Glutamatergic neuron (in vitro differentiated cells): ENCODE measurements at places on chromosomes 1 and 21. TPM values are rescaled to one million over a fixed set of nuclear protein-coding genes. Genes with fewer than 3 reads are reported as not detected.
A peak's percentile ranks its signal among the peaks of the same experiment; 100 is the strongest.

DNA sequence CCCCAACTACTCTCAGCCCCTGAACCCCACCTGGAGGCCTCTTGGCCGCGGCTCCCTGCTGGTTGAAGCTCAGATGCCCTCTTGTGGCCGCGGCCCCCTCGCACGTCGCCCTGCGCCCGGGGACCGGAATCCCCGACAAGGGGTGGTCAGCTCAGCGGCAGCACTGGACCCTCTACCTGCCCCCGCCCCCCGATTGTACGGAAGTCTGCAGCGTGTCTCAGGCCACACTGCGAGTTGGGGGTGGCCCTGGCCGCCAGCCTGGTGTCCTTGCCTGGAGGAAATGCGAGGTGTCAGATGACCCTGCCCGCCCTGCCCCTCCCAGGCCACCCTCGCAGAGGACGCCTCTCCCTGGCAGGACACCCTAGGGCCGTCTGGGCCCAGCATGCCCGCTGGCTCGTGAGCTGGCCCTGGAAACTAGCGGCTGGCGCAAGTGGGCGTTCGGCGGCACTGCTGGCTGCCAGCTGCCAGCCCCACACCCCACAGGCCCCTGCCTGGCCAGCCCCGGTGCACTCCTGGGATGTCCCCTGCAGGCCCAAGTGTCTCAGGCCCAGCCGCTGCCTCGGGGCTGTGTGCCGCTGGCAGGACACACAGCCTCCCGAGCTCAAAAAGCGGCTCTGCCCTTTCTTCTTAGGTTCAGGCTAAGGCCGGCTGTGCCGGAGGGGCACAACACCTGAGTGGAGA, 60.8 kb downstream of the EDN2 start:
- no peak overlapping the region for H3K4me3 ChIP-seq
- peaks cover 4% of the 10 kb centered on the region for H3K4me1 ChIP-seq
- H3K27me3 ChIP-seq: peaks cover 4% of the 10 kb centered on the region
- no peak overlapping the region for H3K27ac ChIP-seq
- H3K36me3 ChIP-seq: no peaks in the 10 kb centered on the region

DNA sequence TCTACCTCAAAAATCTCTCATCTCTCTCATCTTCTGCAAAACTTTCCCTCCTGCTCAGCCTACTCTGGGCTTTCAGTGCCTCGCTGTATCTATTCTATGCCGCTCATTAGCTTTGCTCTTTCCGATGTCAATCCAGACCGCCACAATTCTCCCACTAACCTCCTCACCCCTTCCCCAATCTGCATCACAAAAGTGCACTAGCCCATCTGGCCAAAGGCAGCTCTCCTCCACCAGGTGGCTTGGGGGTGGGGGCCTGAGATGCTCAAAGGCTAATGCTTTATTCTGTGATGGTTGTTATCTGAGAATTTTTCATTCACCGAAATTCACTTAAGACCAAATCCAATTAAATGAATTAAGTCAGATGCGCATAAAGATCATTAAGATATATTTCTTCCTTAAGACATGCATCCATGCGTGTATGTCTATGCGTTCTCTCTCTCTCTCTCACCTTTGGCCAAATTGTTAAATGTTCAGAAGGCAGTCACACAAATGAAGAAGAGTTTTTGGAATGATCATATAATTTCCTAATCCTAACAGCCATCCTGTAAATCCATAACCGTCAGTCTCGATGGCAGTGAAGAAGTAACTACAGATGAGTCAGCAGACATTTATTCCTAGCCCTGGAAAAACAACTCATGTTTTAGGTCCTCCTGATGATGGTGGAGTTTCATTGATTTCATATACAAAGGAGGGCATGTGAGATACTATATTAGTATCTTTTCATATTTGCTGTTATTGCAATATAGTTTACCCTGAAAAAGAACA, 111.3 kb downstream of the C1orf21 start:
- no peak overlapping the region for H3K4me3 ChIP-seq
- H3K27ac ChIP-seq: no peak overlapping the region
- no peaks in the 10 kb centered on the region for H3K36me3 ChIP-seq
- peaks cover 27% of the 10 kb centered on the region for H3K4me1 ChIP-seq
- H3K27me3 ChIP-seq: peaks cover 3% of the 10 kb centered on the region
- peak; percentile 61 for DNase-seq

GCSAML gene
- not detected for total RNA-seq

CFAP141 gene
- not detected for total RNA-seq

DNA sequence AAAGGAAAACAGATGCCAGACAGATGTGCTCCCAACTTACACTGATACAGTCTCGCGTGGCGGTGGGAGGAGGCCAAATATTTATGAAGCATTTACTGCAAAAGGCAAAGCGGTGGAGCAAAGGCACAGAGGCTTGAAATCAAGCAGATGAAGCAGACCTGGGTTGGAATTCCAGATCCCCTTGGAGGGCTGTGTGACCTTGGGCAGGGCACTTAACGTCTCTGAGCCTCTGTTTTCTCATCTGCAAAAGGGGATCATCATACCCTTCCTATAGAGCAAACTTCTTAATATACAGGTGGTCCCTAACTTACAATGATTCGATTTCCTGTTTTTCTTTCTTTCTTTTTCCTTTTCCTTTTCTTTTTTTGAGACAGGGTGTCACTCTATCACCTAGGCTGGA, 54.1 kb downstream of the IGSF21 start:
- H3K27me3 ChIP-seq: peaks cover 12% of the 10 kb centered on the region
- no peak overlapping the region for H3K27ac ChIP-seq
- no peaks in the 10 kb centered on the region for H3K36me3 ChIP-seq
- peaks cover 3% of the 10 kb centered on the region for H3K4me1 ChIP-seq
- DNase-seq: no peak
- H3K4me3 ChIP-seq: no peak overlapping the region

DNA sequence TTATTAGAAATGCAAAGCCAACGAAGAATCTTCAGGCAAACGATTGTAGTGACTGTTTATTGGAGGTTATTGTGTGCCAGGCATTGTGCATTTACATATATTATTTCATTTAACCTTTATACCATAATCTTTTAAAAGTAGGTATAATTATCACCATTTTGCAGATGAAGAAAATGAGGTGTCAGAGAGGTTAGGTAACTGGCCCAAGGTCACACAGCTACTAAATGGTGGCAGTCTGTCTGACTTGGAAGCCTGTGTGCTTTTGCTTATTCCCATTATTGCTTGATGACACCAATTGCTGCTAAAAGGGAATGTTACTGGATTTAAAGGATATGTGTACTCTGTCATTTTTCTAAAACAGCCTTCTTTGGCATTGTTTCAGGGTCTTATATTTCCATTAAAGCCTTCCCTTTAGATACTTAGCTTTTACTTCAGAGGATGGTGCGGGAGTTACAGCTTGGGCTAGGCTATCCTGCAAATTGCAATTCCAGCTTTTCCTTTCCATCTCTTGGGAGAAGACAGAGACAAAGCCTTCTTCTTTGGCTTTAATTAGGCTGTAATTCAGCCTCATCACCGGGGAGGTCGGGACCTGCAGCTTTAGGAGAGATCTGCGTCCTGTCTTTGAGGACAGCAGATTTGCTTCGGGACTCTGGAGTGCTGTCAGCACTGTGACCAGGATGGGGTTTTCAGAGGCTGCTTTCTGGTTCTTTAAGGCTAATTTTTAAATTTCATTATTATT, 37.4 kb upstream of the ERRFI1 start:
- H3K4me3 ChIP-seq: no peak overlapping the region
- peaks cover 4% of the 10 kb centered on the region for H3K36me3 ChIP-seq
- peak; percentile 25 for DNase-seq

GRCh38 chr1:199173356-199173755, 534.5 kb downstream of the PTPRC start:
- H3K36me3 ChIP-seq: no peaks in the 10 kb centered on the region
- no peak for DNase-seq
- no peak overlapping the region for H3K4me3 ChIP-seq
- H3K27ac ChIP-seq: no peak overlapping the region

DNA sequence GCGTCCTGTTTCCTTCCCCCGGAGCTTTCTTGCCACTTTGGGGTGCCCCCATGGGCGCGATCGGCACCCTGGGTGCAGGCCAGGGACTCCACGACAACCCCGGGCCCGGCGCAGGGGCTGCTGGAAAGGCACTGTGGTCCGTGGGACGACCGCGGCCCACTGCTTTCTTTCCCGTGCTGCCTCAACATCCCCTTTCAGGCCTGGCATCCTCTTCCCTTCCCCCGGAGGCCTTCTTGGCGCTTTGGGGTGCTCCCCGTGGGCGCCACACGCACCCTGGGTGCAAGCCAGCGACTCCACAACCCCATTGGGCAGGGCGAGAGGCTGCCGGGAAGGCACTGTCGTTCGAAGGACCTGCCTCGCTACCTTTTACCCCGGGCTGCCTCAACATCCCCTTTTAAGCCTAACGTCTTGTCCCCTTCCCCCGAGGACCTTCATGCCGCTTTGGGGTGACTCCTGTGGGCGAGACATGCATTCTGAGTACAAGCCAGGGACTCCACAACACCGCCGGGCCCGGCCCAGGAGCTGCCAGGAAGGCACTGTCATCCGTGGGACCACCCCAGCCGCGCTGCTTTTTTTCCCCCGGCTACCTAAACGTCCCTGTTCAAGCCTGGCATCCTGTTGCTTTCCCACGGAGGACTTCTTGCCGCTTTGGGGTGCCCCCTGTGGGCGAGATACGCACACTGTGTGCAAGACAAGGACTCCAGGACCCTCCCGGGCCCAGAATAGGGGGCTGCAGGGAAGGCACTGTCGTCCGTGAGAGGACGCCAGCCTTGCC, 137.8 kb downstream of the LIPI start:
- peaks cover 2% of the 10 kb centered on the region for H3K27me3 ChIP-seq
- H3K4me3 ChIP-seq: no peak overlapping the region
- DNase-seq: no peak
- no peaks in the 10 kb centered on the region for H3K36me3 ChIP-seq
- no peaks in the 10 kb centered on the region for H3K4me1 ChIP-seq

GRCh38 chr21:41605934-41606285, 98.0 kb upstream of the TMPRSS2 start:
- no peak overlapping the region for H3K27ac ChIP-seq
- peaks cover 5% of the 10 kb centered on the region for H3K27me3 ChIP-seq
- H3K4me1 ChIP-seq: peaks cover 4% of the 10 kb centered on the region
- no peak overlapping the region for H3K4me3 ChIP-seq
- H3K36me3 ChIP-seq: no peaks in the 10 kb centered on the region

GRCh38 chr1:86987446-86987845, 73.0 kb downstream of the HS2ST1 start:
- H3K27ac ChIP-seq: no peak overlapping the region
- no peaks in the 10 kb centered on the region for H3K36me3 ChIP-seq
- peaks cover 9% of the 10 kb centered on the region for H3K4me1 ChIP-seq
- H3K4me3 ChIP-seq: no peak overlapping the region

ZMPSTE24 gene
- total RNA-seq: 32.8 TPM

DNA sequence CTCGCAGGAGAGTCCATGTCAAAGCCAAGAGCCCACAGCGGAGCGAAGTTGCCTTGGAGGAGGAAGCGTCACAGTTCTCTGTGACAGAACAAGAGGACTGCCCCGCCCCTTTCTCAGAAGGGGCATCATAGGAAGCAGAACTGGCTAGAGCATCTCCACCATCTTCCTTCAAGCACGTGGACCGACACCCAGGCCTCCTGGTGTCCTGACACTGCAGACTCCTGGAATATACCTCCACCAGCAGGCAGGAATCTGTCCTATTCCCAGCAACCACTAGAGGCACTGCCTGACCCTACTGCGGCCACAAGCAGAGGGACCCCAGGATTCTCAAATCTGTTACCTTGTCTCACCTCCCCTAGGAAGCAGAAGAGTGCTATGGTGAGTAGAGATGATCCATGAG, 37.8 kb downstream of the GPA33 start:
- DNase-seq: peak; percentile 47
- H3K27me3 ChIP-seq: peaks cover 3% of the 10 kb centered on the region
- H3K27ac ChIP-seq: no peak overlapping the region
- peaks cover 7% of the 10 kb centered on the region for H3K36me3 ChIP-seq

DNA sequence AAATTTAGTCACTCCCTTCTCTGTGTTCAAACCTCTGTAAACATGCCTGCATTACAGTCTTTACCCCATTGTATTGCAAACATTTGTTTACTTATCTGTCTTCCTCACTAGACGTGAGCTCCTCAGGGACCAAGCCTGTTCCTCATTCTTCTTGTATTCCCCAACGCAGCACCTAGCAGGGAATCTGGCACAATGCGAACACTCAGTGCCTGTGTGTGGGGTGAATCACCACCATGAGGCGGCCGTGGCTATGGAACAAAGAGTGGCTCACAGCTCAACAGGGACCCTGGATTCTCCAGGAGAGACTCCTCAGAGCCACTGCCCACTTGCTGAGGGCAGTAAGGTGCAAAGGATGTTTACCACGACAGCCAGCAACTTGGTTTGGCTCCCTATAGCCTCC, 95.9 kb downstream of the DDX20 start:
- no peak for DNase-seq
- H3K27ac ChIP-seq: peak overlapping the region; percentile 79
- H3K27me3 ChIP-seq: peaks cover 22% of the 10 kb centered on the region
- H3K4me1 ChIP-seq: peaks cover 60% of the 10 kb centered on the region
- H3K4me3 ChIP-seq: peak overlapping the region; percentile 49
- no peaks in the 10 kb centered on the region for H3K36me3 ChIP-seq

- no peak overlapping the region for H3K4me3 ChIP-seq
- H3K36me3 ChIP-seq: peaks cover 5% of the 10 kb centered on the region
- no peak for DNase-seq
- peaks cover 2% of the 10 kb centered on the region for H3K27me3 ChIP-seq
- no peaks in the 10 kb centered on the region for H3K4me1 ChIP-seq
These were observed 84.8 kb upstream of the BTG3 start for GRCh38 chr21:17697473-17697872.

GSTM5 gene
- 0.20 TPM for total RNA-seq

- H3K36me3 ChIP-seq: peaks cover 12% of the 10 kb centered on the region
- peaks cover 11% of the 10 kb centered on the region for H3K27me3 ChIP-seq
- peak; percentile 21 for DNase-seq
- no peak overlapping the region for H3K27ac ChIP-seq
- H3K4me1 ChIP-seq: peaks cover 2% of the 10 kb centered on the region
- no peak overlapping the region for H3K4me3 ChIP-seq
These were observed 21.4 kb downstream of the COL6A1 start for GRCh38 chr21:46002841-46003574.

GRCh38 chr1:6145864-6146410, 34.2 kb downstream of the CHD5 start:
- H3K27ac ChIP-seq: no peak overlapping the region
- H3K4me1 ChIP-seq: peaks cover 11% of the 10 kb centered on the region
- DNase-seq: no peak
- H3K27me3 ChIP-seq: peaks cover 15% of the 10 kb centered on the region

DNA sequence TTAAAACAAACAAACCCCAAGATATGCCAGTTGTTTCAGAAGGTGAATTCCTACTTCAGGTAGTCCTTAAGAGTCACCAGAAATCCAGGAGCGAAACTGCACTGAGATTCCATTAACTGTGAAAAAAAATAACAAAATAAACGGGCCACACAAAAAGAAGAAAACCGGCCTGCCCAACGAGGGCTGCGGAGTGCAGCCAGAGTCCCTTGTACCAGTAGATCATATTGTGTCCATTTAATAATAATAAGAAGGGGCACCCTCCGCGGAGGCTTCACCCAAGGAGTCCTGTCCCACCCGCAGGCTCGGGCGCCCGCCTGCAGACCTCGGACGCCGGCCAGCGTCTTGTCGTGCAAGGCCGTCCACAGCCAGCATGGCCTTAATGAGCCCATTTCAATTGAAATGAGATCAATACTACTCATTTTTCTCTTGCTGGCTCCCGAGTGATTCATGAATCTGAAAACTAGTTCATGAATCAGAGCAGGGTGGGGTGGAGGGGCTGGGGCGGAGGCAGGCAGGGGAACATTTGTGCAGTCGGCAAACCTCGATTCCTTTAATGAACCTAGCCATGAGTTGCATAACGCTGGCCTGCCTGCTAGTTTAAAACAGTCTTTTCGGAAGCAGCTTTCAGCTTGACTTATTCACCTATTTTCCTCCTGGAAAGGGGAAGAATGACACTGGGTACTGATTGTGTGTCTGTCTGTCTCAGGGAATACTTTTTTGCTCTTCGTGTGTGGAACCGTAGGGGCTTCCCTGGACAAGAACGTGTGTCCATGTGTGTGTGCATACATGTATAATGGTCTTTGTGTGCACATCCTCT, 113.1 kb upstream of the IRF2BP2 start:
- peak; percentile 49 for DNase-seq
- peak overlapping the region; percentile 75 for H3K4me3 ChIP-seq
- no peaks in the 10 kb centered on the region for H3K36me3 ChIP-seq
- peaks cover 81% of the 10 kb centered on the region for H3K4me1 ChIP-seq
